ENCODE measurements at places on chromosomes 16 and 17.

DNA sequence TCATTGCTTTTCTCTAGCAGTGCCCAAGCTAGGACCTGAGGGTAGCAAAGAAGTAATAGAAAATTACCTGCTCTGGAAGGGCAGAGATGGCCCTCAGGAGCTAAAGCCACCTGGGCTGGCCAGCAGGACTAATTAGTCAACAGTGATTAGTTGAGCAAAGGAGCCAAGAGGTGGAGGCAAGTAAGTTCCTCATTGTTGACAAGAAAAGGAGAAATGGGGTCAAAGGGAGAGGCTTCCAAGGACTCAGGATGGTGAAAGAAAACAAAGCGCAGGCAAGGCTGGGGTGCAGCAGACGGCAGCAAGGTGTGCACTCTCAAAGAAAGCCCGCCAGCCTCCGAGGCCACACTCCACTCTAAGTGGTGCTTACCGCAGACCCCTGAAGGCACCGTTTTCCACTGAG is 44.6 kb downstream of the CMTM4 start:
- DNase-seq, result no peak

- no peak for DNase-seq
Measured at GRCh38 chr17:38341035-38341721, 2.6 kb downstream of the GPR179 start.

DNA sequence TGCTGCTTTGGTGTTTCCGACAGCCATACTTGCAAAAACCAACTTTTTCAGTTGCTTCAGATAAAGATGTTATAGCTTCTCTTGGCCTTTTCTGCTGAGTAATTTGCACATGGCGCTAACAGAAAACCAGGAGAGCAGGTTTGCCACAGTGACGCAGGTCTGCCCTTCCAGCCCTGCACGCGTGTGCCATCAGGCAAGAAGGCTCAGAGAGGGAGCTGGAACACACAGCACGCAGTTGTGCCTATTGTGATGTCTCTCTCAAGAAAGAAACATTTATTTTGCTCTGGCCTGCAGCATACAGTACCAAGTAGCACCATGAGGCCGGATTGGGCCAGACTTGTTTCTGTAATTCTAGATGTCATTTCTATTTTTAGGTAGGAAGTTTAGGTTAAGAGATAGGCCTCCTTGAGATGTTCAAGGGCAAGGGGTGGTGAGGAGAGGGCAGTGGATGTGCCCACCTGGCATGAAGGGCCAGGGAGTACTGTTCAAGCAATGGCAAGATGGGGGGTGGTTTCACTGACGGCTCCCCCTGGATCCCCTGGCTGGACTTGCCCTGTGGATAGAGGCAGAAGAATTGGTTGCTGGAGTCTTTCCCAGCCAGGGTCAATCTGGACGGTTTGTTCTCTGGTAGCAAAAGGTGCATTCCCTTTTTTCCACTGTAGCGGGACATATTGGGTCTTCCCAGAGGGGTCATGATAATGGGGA is 1.9 kb downstream of the CBX2 start:
- DNase-seq, result no peak

- peak; percentile 83 for DNase-seq
Measured at GRCh38 chr17:17205368-17206123, 587 bp downstream of the PLD6 start.

- no peak for DNase-seq
Measured at GRCh38 chr17:2238432-2239169, 65.0 kb downstream of the SMG6 start.

- no peak for DNase-seq
Measured at GRCh38 chr16:1537138-1537577, 3.7 kb downstream of the TMEM204 start.

DNA sequence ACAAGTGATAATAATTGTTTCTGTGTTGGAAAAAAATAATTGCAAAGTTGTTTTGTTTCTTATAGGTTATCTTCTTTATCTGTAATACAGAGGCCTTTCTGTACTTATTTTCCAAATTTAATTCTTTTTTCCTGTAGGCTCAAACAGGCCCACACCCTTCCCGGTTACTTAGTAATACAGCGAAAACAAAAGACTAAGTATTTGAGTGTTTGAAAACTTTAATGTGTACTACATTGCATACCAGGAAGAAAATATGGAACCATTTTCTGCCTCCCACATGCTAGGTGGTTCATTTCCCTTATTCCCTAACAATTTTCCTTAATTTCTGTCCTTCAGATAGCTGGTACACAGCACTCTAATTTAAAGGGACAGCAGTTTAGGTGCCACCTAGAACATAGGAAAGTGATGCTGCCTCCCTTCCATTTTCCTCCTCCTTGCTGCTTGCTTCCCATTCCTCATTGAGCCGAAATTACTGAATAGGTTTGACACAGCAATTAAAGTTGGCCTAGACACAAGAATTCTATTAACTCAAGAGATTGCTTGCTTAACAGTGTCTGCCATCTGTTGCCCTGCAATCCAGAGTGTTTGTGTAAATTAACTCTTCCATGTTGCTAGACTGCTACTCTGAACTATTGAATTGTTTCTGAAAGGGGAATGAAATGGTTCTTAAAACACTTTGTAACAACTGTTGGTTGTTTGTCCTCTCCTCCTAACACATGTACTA is 24.2 kb downstream of the CYB5B start:
- DNase-seq, result no peak

GRCh38 chr17:64689106-64689505 is 27.0 kb upstream of the SMURF2 start:
- DNase-seq, result no peak

DNA sequence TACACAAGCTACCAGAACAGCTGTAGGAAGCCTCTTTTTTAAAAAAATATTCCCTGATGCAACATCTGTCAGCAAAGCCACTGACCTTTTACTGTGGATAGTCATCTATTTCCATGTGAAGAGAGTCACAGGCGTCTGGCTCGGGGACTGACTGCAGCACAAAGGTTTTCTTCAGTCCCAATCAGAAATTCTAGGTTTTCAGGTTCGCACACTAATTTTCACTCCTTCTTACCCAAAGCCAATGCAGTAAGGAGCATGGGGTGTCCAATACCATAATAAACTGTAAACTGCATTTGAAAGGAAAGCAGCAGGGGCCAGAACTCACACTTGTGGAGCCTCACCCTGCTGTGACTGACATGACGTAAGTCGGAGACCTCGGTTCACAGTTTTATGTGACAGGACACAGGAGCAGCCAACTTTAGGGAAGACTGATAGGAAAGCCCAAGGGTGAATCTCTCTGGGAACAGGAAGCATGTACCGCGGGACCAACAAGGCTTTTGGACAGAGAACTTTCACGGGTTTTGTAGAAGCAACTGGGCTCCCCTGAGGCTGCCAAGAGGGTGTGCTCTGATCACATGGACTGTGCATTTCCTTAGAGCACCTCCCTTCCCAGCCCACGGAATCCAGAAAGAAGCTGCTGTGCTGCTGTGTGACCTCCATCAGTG is 9.1 kb upstream of the TMEM100 start:
- no peak for DNase-seq

GRCh38 chr16:57530104-57530521 is 6.3 kb downstream of the CCDC102A start:
- DNase-seq, result no peak

GRCh38 chr16:56939801-56940200 is 7.9 kb downstream of the HERPUD1 start:
- DNase-seq, result no peak

DNA sequence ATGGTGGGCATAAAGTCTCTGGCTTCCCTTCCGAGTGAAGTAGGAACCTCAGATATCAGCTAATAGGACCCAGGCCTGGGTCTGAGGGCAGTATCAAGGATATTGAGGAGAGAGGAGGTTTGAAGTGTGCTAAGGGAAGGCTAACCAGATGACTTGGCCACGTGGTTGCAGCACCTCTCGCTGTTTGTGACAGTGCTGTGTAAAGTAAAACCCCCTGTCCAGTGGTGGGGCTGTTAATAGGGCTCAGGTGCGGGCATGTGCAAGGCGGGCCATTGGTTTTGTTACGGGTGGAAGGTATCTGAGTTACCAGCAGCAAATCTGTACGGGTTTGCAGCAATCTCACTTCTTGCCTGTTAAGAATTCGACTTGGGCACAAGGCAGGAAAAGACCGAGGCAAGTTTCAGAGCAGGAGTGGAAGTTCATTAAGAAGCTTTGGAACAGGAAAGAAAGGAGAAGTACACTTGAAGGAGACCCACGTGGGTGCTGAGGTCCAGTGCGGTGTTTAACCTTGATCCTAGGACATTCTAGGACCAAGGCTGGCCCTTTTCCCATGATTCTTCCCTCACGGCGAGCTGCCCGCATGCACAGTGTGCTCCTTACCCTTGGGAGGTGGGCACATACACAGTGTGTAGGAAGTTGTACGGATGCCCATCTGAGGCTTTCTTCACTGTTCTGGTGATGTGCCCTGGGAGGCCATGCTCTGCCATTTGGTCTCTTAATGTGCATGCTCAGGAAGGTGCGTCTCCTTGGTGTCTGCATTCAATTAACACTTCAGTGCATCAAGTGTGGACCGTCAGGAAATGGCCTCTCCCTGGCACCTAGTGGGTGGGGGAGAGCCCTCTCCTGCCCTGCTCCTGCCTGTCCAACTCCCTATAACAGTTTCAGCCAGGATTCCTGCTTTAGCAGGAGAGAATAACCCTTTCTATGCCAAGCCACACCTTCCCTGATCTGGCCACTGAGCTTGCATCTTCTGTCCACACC is 20.3 kb downstream of the SGF29 start:
- DNase-seq, result no peak

- DNase-seq, result no peak
Measured at GRCh38 chr17:50939542-50939794, 73.3 kb upstream of the TOB1 start.

DNA sequence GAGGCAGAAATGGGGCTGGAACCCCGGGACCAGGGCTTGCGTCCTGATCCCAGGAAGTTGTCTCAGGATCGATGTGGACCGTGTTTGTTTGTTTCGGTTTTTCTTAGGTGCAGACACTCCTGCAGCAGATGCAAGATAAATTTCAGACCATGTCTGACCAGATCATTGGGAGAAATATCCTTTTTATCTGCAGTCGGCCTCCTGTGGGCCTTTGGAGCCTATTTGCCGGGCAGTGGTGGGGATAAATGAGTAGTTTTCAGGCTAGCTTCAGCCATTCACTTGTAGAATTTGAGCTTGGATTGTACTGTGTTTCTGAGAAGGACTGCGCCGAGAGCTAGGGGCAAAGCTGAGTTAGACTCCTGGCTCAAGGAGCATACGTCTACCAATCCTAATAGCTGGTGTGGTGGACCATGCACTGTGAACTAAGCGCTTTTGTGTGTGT is 816 bp downstream of the HSBP1 start:
- DNase-seq, result no peak

GRCh38 chr17:66531851-66532295 is 229.5 kb downstream of the PRKCA start:
- no peak for DNase-seq

GRCh38 chr17:17433000-17433703 is 43.6 kb upstream of the MED9 start:
- DNase-seq, result no peak

Data from HuH-7 (cell line).